ENCODE measurements at places on chromosomes 11 and 22. TPM values are rescaled to one million over a fixed set of nuclear protein-coding genes. Genes with fewer than 3 reads are reported as not detected.

BATF2 gene
- not detected for total RNA-seq

MEI1 gene
- 63.5 TPM for total RNA-seq

RNASEH2C gene
- 26.4 TPM for total RNA-seq

BTBD18 gene
- total RNA-seq: not detected

SCN3B gene
- total RNA-seq: not detected

OR51B4 gene
- total RNA-seq: not detected
